Activated T-cell treated with anti-CD3 and anti-CD28 coated beads, Interleukin-2, amount 50 U/mL, for 4 hours (primary cell): ENCODE measurements at places on chromosomes 11 and 22. TPM values are rescaled to one million over a fixed set of nuclear protein-coding genes. Genes with fewer than 3 reads are reported as not detected.

DNA sequence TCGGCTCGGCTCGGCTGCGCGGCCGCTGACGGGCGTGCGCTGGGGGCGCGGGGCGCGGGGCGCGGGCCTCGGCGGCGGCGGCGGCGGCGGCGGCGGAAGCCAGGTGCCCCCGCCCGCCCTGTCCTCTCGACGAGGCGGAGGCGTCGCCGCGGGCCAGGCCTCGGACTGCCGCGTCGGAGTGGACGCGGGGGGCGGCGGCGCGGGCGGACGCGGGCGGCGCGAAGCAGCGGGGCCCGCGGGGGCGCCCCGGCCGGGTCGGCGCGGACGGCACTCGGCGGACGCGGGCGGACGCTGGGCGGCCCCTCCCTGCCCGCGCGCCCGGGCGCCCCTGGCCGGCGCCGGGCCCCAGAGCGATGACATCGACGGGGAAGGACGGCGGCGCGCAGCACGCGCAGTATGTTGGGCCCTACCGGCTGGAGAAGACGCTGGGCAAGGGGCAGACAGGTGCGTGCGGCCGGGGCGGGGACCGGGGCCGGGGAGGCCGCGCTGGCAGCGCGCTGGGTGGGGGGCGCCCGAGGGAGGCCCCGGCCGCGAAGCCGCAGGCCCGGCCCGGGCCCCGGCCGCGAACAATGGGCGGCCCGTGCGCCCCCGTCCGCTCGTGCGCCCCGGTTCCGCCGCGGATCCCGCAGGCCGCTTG, at the start of gene BRSK2:
TSS of gene BRSK2 (plus strand) at position 3 of the 637 bp plus-strand sequence. CDS start at position 354, 351 bp downstream.
- DNase-seq = no peak

GRCh38 chr11:18485913-18486528, 30.4 kb downstream of the LDHAL6A start:
- DNase-seq = no peak

GRCh38 chr22:26798462-26799065, 141.2 kb downstream of the MIAT start:
- DNase-seq = no peak

- no peak for DNase-seq
Observed at GRCh38 chr11:76335842-76336241, 45.1 kb downstream of the THAP12 start.

- DNase-seq = no peak
Observed at GRCh38 chr11:105201166-105201565, 61.6 kb upstream of the CARD18 start.

GRCh38 chr11:90171359-90171758, 36.9 kb downstream of the NAALAD2 start:
- no peak for DNase-seq

- DNase-seq = peak; percentile 28
Observed at GRCh38 chr11:111539426-111540113, 950 bp upstream of the LAYN start.

DNA sequence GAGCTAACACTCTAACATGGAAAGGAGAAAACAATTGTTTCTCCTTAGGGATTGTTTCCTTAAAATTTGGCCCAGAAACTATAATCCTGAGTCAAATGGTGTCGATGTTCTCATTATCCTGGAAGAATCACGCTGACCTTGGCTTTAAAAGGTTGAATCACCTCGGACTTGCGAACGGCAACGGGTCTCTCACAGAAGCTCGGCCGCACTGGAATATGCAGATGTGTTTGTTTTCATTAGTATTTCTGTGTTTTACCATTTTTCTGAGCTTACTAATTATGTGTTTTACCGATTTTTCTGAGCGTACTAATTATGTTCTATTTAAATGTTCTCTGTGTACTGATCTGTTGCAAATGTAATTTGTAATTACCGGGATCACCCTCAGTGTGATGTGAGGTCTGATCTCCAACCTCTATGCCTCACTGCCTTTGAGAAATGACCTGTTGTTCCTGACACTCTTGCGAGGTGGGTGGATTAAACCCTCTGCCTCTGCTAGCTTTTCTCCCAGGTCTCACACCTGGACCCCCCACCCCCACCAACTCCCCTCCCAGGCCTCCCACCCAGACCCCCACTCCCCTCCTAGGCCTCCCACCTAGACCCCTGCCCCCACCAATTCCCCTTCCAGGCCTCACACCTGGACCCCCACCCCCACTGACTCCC, 38.3 kb upstream of the BRSK2 start:
- DNase-seq = no peak

SYT8 gene
- not detected for total RNA-seq

INPP5J gene
- 0.16 TPM for total RNA-seq

WNT11 gene
- total RNA-seq = not detected

RIBC2 gene
- 2.5 TPM for total RNA-seq

ACTN3 gene
- total RNA-seq = 0.08 TPM

PITPNB gene
- 134 TPM for total RNA-seq

NPTXR gene
- total RNA-seq = 2.0 TPM
